T follicular helper cell (primary cell): ENCODE measurements at places on chromosomes 4 and X.

- no peak for DNase-seq
Measured at GRCh38 chrX:44415639-44416386, 72.3 kb upstream of the EFHC2 start.

DNA sequence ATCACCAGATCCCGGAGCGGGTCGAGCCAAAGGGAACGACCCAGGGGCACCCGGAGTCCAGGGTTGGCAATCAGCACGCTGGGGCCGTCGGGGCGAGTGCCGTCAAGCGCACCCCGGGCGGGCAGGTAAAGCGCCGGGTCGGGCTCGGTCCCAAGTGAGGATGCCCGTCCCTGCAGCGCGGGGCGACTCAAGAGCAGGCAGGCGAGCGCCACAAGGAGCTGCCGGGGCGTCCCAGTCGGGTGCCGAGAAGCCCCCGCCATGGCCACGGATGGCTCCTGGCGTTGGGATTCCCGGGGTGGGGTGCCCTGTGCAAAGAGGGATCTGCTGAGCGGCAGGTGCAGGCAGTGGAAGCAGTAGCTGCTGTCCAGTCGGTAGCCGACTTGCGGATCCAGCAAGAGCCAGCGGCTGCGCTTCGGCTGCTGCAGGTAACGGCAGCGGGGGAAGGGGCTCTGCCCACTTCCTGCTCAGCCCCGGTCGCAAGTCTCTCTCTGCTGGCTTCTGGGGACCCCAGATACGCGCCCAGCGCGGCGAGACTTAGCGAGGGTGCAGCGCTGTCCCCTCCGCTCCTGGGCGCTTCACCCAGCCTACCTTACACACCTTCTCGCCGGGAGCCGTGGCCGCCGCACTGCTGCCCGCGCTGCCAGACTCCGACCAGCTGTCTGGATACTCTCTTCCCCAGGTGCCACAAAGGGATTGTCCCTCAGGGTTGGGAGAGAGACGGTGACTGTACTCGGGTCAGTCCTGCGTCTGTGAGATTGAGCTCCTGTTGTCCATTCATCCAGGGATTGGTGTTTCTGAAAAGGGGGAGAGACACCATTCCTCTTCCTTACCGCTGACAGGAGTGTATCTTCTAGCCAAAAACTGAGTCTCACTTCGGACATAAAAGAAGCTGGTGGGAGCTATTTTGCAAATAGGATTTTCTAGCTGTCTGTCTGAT, at the start of gene FREM3:
TSS of gene FREM3 (minus strand) at position 260 of the 937 bp plus-strand sequence. CDS start at position 260, 0 bp downstream.
- no peak for DNase-seq

- DNase-seq = no peak
Measured at GRCh38 chr4:177444911-177445736, 2.9 kb upstream of the AGA start.

GRCh38 chr4:7912826-7913225, 26.8 kb downstream of the AFAP1 start:
- DNase-seq = no peak

DNA sequence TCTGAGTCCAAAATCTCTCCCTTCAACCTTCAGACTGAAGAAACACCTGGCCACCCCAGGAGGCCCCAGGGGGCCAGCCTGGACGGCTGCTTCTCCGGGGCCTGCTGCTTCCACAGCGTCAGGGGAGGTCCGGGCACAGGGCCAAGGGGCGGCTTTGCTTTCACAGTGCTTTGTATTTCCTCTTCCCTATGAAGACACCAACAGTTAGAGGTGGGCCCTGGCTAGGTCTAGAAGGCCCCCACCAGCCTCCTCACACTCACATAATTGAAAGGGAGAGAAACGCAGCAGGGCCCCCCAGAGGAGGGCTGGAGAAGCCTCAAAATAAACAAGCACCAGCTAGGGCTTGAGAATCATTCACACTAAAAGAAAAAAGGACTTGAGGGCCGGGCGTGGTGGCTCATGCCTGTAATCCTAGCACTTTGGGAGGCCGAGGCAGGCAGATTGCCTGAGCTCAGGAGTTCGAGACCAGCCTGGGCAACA, 17.8 kb downstream of the SCD5 start:
- DNase-seq = no peak

GRCh38 chrX:78957768-78958130, 12.6 kb downstream of the P2RY10 start:
- DNase-seq = no peak

GRCh38 chrX:107537815-107538214, 88.4 kb downstream of the FRMPD3 start:
- DNase-seq = peak; percentile 3

DNA sequence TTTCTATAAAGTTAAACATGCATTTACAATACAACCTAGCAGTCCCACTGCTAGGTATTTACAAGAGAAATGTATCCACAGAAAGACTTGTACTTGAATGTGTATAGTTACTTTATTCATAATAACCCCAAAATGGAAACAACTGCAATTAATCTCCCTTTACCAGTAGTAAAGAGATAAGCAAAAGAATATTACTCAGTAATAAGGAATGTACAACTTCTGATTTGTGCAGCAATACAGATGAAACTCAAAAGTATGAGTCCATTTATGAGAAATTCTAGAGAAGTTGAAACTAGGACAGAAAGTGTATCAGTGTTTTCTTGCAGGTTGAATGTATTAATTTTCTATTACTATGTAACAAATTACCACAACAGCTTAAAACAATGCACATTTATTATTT, 15.2 kb downstream of the USP53 start:
- no peak for DNase-seq

GRCh38 chrX:68175562-68175961, 257.7 kb downstream of the OPHN1 start:
- DNase-seq = no peak

DNA sequence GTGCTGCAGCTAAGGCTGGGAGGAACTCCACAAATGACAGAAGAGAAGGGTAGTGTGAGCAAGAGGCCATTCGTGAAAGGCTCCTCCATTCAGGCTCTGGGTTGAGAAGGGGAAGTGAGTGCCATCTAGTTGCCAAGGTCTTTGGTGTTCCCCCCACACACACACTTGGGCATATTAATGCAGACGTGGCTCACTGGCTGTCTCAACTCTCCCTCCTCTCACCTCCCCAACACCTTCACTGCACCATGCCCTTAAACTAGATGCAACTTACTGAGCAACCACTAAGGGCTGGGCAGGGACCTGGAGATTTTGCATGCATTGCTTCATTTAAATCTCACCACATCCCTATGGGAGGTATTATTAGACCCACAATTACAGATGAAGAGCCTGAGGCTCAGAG, 8.7 kb downstream of the CLRN2 start:
- DNase-seq = no peak

DNA sequence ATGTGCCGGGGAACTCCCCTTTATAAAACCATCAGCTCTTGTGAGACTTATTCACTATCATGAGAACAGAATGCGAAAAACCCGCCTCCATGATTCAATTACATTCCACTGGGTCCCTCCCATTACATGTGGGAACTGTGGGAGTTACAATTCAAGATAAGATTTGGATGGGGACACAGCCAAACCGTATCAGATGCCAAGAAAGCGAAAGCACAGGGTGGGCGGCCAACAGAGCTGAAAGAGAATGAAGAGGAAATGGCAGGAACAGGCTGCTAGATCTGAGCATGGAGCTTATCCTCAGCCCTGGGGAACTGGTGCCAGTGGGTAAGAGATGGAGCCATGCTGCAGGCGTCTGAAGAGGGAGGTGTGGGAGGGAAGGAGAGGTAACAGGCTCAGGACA, 117.7 kb upstream of the PNPLA4 start:
- no peak for DNase-seq

- DNase-seq = no peak
Measured at GRCh38 chrX:40146262-40147125, 48.7 kb upstream of the BCOR start.

DNA sequence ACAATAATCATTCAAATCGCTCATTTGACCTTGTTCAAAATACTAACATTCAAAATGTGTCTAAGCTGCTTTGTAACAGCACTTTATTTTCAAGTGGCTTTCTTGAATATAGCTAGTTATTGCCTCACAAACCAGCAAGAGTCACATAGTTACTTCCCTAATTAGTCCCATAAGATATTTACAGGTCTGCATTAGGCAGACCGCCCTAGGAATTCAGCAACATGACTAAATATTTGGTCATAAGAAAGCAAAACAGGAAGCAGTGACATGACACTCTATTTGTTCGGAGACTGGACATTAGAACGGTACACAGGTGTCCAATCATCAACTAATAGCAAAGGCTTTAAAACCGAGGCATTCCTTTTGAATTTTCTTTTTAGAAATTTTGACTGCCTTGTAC, 262.0 kb downstream of the COL25A1 start:
- no peak for DNase-seq

DNA sequence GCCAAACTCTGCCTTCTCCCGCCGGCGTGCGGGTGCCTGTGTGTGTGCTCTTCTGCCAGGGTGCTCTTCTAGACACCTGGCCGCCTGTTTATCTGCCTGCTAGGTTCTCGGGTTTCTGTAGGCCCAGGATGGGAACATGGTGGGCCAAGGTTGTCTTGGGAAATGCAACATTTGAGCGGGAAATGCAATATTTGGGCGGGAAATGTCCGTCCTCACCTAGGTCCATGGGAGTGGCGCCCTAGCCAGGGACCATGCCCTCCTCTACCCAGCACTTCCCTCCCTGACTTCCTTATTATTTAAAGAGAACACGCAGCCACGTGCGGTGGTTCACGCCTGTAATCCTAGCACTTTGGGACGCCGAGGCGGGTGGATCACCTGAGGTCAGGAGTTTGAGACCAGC, 392.6 kb downstream of the FAT4 start:
- DNase-seq = no peak

- DNase-seq = no peak
Measured at GRCh38 chr4:113449410-113449974, 312.0 kb downstream of the CAMK2D start.

- no peak for DNase-seq
Measured at GRCh38 chr4:108821351-108821930, 58.6 kb upstream of the ETNPPL start.

- no peak for DNase-seq
Measured at GRCh38 chr4:186712690-186713089, 11.0 kb downstream of the FAT1 start.

GRCh38 chr4:77204621-77205020, 47.6 kb downstream of the CCNG2 start:
- DNase-seq = no peak

DNA sequence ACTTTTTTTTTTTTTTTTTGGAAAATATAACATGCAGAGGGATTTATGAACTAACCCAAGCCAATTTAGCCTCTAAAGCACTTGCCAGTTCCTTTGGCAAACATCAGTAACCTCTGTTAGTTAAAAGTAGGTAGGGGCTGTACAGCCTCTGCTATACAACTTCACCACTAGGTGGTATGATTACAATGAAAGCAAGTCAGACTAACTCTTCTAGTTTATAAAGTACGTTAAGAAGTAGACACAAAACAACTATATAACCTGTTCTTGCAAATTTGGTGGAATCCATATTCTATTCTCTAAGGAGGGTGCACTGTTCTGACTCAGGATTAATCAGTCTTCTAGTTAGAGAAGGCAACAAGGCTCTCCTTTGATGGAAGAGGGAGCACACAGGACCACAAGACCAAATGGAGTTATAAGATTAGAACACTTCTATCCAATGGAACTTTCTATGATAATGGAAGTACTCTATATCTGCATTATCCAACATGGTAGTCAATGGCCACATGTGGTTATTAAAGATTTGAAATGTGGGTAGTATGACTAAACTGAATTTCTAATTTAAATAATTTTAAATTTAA, 12.8 kb downstream of the AIMP1 start:
- no peak for DNase-seq

DNA sequence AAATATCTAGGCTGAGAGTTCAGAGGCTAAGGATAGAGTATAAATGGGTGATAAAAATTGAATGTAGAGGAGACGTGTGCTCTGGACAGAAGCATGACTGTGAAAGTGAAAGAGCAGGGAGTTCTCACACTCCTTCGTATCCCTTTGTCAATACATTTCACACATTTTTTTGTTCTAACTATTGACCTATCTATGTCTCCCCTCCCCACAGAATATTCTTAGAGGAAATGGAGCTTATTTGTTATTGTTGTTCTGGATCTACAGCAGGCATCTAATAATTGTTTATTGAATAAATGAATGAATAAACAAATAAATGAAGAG, 57.6 kb downstream of the ENPEP start:
- DNase-seq = no peak

GRCh38 chr4:9704551-9705332, 76.7 kb upstream of the DRD5 start:
- no peak for DNase-seq

DNA sequence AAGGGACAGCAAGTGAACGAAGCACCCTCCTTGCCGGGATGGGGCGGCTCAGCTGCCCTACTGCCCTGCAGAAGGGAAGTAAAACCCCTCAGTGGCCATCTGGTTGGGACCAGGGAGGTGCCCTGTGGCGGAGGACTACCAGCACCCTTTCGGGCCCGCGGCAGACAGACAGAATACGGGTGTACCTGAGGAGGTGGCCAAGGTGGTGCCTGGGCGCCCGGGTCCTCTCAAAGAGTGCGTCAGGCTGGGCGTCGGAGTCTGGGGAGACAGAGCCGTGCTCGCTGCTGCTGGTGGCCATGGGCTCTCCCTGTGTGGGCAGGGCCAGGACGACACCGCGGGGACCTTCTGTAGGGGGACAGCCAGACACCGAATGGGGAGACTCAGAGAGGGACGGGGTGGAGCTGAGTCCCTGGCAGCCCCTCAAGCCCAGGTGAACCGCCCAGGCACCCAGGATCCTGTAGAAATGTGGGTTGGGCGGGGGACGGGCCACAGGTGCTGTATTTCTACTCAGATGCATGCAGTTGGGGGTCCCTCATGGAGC, 29.7 kb downstream of the PDHA1 start:
- no peak for DNase-seq

- DNase-seq = no peak
Measured at GRCh38 chr4:56408978-56409377, 21.7 kb upstream of the AASDH start.

DNA sequence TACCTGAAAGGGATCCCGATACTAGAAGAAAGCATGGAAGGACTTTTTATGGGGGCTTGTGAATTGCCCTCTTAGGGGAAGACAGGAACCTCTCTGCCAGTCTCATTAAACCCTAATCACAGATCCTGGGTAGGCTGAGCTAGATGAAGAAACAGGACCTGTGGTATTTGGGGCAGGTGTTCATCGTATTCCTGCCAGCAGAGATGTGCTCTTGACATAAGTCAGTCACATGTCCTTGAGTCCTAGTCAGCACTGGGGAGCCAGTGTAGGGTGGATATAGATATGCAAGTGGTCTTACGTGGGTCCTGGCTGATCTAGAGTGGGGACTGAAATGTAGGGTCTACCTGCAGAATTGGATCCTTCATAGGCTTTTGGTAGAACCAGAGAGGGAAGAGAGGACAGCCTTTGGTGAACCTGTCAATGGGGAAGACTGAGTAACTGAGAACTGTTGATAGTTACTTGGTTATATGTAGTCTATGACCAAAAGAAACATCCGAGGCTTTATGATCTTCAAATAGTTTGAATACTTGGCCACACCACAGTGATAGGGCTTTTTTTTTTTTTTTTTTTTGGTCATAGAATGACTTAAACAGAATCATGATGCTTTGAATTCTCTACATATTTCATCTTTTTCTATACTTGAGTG, 63.5 kb upstream of the WDR1 start:
- DNase-seq = no peak

GRCh38 chrX:20663336-20663735, 396.6 kb upstream of the RPS6KA3 start:
- DNase-seq = no peak

- DNase-seq = no peak
Measured at GRCh38 chrX:103792916-103793544, 16.4 kb downstream of the PLP1 start.

- DNase-seq = no peak
Measured at GRCh38 chrX:150146271-150146896, 208.1 kb upstream of the EOLA2 start.

- no peak for DNase-seq
Measured at GRCh38 chrX:43718546-43718945, 62.4 kb downstream of the MAOA start.

GRCh38 chrX:130803537-130803936, 99.5 kb downstream of the ENOX2 start:
- no peak for DNase-seq
